CD4-positive, alpha-beta T cell treated with Interleukin-2 at 100 ng/mL for 4 hours (primary cell): ENCODE measurements at places on chromosomes 11 and 22.
A peak's percentile ranks its signal among the peaks of the same experiment; 100 is the strongest.

- DNase-seq, result no peak
Observed at GRCh38 chr11:50187220-50187619, 154.5 kb downstream of the OR4C45 start.

GRCh38 chr11:20707876-20708275 is 38.5 kb downstream of the NELL1 start:
- DNase-seq, result no peak

GRCh38 chr11:120185706-120186455 is 25.0 kb upstream of the OAF start:
- DNase-seq, result no peak

DNA sequence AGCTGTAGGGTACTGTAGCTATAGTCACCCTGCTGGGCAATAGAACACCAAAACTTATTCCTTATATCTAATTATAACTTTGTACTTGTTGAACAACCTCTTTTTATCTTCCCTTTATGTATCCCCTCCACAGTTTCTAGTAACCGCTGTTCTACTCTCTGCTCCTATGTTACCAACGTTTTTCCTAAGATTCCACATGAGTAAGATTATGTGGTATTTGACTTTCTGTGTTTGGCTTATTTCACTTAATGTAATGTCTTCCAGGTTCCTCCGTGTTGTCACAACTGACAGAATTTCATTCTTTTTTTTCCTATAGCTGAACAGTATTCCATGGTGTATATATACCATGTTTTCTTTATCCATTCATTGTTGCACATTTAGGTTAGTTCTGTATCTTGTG is 258.4 kb downstream of the DYNC2H1 start:
- no peak for DNase-seq

GRCh38 chr11:6631361-6631890 is 12.2 kb upstream of the TPP1 start:
- DNase-seq, result no peak

DNA sequence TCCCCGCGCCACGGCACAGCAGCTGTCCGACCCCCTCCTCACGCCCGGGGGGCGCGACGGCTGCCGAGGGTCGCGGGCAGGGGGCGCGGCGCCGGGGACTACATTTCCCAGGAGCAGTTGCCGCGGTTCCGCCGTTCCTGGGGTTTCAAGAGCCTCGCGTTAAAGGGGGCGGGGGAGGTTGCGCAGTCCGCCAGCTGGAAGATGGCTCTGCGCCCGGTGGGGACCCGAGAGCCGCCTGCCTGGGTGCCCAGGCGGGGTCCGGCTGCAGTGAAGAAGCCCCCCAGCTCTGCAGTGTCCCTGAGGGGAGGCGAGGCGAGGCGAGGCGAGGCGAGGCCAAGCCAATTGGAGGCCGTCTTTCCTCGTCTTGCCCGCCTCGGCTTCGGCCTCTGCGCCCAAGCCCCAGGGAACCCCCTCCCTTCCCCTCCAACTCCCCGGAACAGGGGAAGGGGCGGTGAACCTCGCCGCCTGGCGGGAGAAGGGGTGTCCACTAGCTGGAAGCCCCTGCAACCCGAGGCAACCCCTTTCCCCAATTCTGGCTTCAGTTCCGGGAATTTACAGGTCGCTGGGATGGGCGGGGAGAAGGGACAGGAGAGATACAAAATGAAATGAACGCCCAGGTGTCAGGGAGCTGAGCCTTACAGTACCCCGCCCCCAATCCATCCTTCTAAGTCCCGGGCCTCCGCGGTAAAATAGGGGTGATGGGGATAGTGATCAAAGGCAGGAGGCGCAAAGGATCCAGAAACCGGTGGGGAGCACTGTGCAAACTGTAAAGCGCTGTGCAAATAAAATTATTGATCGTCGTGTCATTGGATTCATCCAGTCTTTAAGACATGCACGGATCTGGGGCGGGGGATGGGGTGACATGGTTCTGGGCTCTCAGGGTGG is 5.2 kb upstream of the GCAT start:
- no peak for DNase-seq

- DNase-seq, result no peak
Observed at GRCh38 chr11:27722117-27722952, 22.1 kb upstream of the BDNF start.

- no peak for DNase-seq
Observed at GRCh38 chr22:25219948-25220442, 556 bp downstream of the CRYBB2 start.

DNA sequence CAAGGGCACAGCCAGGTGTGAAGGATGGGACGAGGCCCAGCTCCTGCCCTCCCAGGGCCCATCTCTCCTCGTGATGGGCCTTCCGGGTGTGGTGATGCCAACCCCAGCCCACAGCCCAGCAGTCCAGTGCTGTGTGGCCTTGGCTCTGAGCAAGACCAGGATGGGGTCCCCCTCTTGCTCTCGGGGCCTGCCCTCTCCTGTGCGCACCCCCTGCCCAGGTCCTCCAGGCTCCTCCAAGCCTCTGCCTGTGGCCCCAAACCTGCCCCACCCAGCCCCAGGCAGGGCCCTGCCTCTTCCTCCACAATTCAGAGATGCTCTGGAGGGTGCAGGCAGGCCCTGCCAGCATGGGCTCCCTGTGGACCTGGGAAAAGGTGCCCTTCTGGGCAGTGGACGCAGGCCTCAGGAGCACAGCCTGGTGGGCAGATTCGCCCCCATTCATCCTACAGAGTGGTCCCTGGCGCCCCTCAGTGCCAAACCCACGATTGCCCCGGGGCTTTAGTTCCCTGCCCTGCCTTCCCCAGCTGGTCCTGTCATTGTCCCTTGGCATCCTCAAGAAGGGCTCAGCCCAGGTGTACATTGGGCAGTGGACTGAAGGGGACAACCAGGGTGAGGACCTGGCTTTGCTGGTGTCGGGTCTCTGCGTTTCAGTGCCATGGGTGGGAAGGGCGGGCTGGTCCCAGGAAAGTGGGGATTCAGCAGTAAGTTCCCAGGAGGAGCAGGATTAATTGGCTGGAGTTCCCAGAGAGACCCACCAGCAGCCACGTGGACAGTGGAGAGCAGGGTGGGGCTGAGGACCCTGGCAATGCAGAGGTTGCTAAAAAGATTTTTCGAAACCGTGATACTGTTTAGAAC is 19.8 kb downstream of the EIF1AD start:
- DNase-seq, result no peak

GRCh38 chr11:61174273-61174672 is 13.0 kb upstream of the VPS37C start:
- DNase-seq, result no peak

- no peak for DNase-seq
Observed at GRCh38 chr11:64456509-64457320, 97.8 kb downstream of the RPS6KA4 start.

- DNase-seq, result peak; percentile 55
Observed at GRCh38 chr22:28798810-28799605, 1.4 kb downstream of the XBP1 start.
